ENCODE measurements at places on chromosomes 1 and 21. TPM values are rescaled to one million over a fixed set of nuclear protein-coding genes. Genes with fewer than 3 reads are reported as not detected.
A peak's percentile ranks its signal among the peaks of the same experiment; 100 is the strongest.

DNA sequence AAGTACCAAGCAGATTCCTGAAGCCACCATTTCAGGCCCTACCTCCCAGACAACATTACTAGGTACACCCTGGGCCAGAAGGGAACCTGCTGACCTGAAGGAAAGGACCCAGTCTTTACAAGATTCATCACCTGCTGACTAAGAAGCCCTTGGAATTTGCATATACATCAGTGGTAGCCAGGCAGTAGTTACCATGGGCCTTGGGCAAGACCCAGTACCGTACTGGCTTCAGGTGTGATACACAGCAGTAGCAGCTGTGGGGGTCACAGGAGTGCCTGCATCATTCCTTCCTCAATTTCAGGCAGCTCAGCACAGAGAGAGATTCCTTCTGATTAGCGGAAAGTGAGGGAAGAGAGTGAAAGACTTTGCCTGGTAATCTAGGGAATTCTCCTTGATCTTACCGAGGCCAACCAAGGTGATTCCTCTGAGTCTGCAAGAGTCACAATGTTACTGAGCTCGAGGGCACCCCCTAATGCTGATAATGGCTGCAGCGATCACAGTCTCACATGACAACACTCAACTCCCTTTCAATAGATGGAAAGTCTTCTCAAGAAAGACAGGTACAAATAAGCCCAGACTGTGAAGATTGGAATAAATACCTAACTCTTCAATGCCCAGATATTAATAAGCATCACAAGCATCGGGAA lies 22.0 kb upstream of the UHMK1 start:
- DNase-seq = no peak

DNA sequence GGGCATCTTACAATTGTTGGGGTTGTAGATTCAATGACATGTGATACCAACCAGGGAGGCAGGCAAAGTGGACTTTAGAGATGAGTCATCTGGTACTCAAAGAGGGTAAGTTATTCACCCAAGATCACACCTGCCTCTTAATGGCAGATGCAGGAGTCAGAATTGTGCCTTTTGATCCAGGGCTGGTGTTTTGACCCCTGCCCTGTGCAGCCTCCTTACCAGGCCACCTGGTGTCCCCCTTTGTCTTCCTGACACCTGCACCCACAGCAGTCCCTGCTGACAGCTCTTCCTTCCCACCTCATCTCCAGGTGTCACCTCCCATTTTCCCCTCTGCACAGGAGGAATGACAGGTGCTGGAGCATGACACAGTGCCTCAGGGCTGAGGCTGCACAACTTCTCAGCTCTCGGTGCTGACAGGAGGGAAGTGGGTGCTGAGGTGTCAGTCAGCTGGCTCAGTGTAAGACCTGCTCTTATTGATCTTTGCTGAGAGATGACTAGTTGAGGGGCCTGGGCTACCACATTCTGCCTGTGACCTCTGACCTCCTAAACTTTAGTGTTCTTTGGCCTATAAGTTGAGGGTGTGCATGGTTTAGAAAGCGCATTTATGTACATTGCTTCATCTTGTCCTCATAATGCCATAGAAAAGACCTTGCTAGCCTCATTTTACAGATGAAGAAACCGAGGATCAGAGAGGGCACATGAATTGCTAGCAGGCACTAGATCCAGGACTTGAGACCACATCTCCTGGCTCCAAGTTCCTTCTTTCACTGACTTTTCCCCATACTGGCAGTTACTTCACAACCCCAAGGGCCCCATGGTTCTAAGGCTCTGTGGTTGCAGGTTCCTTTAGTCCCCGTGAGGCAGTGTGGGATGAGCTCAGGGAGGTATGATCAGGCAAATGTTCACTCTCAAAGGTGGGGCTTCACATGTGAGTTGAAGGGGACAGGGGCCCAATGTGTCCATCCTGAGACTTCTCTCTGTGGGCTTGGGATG lies 31.3 kb downstream of the CACNA1E start:
- no peak for DNase-seq

DNA sequence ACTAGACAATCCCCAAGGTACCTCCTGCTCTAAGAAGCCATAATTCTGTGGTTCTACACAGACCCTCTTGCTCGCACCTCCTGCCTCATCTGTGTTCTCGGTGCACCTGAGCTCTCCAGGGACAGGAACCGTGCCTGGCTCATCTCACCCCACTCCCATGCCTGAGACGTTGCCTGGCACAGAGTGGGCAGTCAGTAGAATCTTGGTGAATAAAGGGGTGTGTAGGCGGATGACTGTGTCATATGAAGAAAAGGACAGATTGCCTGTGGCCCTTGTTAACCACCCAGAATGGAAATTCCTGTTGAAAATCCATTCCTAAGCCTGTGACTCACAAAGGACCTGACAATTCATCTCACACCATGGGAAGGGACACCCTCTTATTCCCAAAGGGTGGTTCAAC lies 92.9 kb downstream of the KCNN3 start:
- no peak for DNase-seq

- no peak for DNase-seq
These were observed 54.1 kb downstream of the DTL start for GRCh38 chr1:212089560-212090163.

DNA sequence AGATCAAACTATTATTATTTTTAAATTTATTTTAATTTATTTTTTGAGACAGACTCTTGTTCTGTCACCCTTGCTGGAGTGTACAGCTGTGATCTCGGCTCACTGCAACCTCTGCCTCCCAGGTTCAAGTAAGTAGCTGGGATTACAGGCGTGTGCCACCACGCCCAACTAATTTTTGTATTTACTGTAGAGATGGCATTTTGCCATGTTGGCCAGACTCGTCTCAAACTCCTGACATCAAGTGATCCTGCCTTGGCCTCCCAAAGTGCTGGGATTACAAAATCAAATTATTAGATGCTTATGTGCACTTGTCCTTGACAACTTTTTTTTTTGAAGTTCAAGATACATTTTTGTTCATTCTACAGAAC lies 15.4 kb downstream of the LIN9 start:
- no peak for DNase-seq

DNA sequence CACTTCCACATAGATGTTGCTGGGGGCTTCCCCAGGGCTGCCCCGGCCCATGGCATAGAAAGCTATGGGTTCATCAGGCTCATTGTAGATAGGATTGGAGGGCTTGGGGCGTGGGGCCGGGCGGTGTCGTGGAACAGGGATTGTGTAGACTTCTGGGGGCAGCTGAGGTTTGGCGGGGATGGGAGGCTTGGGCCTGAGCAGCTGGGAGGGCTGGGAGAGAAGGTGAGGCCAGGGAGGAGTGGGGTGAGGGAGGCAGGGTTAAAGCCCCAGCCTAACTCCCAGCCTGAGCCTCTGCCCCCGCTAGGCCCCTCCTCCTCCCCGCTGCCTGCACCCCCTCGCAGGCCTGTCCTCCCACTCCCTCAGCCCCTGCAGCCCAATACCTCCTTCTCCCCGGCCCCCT lies 7.4 kb downstream of the SH2D2A start:
- DNase-seq = no peak

DNA sequence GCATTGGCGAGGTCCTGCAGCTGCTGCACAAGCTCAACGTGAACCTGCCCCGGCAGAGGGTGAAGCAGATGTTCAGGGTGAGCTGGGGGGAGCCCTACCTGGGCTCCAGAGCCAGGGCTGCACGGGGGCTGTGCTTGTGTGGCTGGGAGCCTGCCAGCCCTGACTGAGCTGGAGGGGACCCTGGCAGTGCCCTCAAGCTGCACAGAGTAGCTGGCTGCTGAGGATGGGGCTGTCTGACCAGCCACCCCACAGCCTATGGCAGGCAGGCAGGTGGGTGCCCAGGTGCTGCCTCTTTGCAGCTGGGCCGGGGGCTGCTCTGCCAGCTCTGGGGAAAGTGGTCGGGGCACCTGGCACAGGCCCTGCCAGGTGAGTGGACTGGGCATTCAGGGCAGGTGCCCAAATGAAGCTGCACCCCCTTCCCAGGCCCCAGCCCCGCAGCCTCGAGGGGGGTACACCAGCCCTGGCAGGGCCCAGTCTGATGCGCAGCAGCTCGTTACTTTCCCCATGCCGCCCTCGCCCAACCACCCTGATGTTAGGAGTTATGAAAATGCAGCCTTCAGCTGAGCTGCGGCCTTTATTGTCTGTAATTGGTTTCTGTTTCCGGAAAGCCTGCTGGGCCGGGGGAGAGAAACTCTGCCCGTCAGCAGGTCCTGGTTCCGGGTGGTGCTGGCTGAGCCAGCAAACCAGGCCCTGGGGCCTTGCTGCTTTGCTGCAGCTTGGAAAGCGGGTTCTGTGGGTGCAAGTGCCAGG lies 4.3 kb downstream of the PLCH2 start:
- DNase-seq = no peak

- no peak for DNase-seq
These were observed 195.7 kb downstream of the FCRL5 start for GRCh38 chr1:157356601-157357000.

GRCh38 chr1:114473796-114474195 lies 37.2 kb downstream of the TRIM33 start:
- no peak for DNase-seq

GRCh38 chr1:111161843-111162487 lies 21.9 kb downstream of the CEPT1 start:
- no peak for DNase-seq

DNA sequence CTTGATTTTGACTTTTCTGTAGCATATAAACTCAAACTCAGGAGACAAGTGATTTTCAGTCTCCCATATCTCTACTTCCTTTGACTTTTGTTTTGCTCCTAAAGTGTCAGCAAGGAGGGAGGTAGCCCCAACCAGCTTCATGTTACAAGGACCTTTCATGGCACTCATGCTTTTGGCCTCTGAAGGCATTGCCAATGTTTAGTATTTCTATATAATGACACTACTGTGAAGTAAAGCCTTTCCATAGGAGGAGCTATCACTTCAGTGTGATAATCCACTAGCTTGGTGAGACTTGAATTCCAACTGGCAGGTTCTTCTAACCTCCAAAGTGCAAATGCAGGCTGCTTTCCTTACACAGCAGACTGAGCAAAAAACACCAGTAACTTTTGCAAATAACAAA lies 14.4 kb downstream of the COLGALT2 start:
- DNase-seq = no peak

DNA sequence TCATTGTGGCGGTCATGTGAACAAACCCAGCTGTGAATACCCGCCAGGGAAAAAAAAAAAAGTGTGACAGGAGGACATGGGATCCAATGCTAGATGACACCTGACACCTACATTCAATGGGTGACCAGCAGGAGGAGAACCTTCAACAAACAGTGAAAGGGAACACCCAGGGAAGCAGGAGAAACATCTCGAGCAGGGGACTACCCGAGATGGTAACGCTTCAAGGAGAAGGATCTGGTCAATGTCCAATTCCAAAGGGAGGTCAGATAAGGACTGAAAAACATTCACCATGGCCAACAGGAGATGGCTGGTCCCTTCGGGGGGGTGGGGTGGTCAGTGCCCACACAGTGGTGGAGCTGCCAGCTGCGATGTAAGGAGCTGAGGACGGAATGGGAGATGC lies 46.3 kb downstream of the PTPN14 start:
- no peak for DNase-seq

GRCh38 chr1:41357451-41358101 lies 3.7 kb upstream of the FOXO6 start:
- peak; percentile 59 for DNase-seq

DNA sequence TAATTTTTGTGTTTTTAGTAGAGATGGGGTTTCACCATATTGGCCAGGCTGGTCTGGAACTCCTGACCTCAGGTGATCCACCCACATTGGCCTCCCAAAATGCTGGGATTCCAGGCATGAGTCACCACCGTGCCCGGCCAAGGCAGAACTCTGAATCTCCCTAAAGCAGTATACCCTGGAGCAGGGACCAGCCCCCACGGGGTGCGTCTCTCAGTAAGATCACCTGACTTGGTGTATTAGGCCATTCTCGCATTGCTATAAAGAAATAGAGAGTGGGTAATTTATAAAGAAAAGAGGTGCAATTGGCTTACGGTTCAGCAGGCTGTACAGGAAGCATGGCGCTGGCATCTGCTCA lies 14.2 kb downstream of the DFFB start:
- no peak for DNase-seq

The MMEL1 gene
- 0.18 TPM for polyA plus RNA-seq

The SEMA6C gene
- polyA plus RNA-seq = 78.9 TPM

The UQCRHL gene
- polyA plus RNA-seq = 0.67 TPM

The IL19 gene
- not detected for polyA plus RNA-seq

The DESI2 gene
- polyA plus RNA-seq = 53.1 TPM

The CRYZL1 gene
- 26.8 TPM for polyA plus RNA-seq
